ENCODE measurements at places on chromosomes 7 and 10.

GRCh38 chr10:73644015-73644743, 2.9 kb upstream of the MYOZ1 start:
- DNase-seq = peak; percentile 48

- no peak for DNase-seq
Observed at GRCh38 chr10:61397175-61397986, 55.8 kb downstream of the TMEM26 start.

DNA sequence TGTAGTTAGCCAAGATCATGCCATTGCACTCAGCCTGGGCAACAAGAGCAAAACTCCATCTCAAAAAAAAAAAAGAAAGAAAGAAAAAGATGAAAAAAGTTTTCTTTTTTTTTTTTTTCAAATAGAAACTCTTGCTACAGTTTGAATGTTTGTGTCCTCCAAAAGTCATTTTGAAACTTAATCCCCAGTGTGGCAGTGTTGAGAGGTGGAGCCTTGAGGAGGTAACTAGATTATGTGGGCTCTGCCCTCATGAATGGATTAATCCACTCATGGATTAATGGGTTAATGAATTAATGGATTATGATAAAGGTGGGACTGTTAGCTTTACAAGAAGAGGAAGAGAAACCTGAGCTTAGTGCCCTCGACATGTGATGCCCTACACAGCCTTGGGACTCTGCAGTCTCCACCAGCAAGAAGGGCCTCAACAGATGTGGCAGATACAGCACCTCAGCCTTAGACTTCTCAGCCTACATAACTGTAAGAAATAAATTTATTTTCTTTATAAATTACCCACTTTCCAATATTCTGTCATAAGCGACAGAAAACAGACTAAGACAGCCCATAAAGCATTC, 25.1 kb downstream of the CPEB3 start:
- no peak for DNase-seq

DNA sequence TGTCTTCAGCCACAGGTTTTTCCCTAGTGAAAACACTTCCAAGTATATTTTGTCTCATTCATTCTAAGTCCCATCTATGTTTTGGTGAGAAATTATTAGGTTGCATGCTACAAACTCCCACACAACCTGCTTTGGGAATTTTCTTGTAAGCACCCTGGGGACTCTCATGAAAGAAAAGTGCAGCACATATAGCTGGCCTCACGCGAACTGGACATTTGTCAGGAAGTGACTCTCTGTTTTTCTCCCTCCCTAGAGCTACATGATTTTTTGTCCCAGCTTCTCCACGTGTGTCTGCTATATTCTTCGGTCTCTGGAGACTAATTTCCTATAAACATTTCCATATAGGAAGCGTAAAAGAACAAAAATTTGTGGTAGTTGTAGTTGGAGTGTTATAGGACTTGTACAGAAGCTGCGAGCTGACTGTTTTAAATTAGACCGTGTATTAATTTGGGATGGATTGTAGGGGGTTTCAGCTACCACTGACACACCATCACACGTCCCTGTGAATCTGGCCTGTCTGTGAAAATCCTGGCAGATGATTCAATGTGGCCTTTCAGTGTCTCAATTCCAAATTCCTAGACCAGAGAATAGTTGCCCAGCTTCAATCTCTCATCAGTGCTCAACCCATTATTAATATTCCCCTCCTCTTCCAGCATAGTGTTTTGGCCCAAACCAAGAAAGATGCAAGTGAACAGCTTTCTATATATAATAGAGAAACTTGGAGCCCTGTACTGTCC, 40.2 kb downstream of the ARL4A start:
- DNase-seq = no peak

- no peak for DNase-seq
Observed at GRCh38 chr7:114402876-114403635, 11.6 kb upstream of the FOXP2 start.

GRCh38 chr7:1225441-1226185, 7.1 kb upstream of the UNCX start:
- peak; percentile 42 for DNase-seq

DNA sequence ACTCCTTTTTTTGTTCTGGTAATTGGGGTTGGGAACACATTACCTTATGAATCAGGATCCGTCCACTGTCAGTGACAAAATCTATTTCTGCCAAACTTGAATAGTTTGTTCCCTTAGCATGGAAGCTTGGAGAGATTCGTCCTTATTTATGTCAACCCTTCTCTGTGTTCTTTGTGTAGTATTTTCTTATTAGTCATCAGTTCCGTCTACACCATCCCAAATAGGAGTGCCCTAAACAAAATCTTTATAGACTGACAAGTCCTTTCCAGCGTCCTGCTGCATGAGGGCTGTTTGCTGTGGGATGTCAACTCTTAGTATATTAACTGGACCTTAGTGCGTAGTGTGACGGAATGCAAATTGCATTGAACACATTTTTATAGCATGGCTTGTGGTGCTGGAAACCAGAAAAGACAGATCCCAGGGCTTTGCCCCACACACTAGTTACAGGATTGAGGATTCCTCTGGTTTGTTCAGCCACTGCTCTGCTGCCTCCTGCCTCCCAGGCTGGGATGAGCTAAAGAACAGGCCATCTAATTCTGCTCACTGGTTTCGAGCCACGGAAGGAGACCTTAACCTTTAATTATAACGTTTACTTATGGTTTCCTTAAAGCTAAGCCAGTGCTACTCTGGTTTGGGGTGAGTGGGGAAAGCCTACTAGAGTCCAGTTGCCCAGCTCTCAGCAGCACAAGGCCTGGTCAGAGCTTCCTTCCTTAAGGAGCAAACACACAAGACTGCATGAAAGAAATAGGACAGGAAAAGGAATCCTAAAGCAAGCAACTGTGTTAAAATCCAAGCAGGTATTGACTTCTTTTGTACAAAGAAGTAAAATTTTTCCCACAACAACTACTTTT, 194.4 kb downstream of the CCSER2 start:
- DNase-seq = no peak

DNA sequence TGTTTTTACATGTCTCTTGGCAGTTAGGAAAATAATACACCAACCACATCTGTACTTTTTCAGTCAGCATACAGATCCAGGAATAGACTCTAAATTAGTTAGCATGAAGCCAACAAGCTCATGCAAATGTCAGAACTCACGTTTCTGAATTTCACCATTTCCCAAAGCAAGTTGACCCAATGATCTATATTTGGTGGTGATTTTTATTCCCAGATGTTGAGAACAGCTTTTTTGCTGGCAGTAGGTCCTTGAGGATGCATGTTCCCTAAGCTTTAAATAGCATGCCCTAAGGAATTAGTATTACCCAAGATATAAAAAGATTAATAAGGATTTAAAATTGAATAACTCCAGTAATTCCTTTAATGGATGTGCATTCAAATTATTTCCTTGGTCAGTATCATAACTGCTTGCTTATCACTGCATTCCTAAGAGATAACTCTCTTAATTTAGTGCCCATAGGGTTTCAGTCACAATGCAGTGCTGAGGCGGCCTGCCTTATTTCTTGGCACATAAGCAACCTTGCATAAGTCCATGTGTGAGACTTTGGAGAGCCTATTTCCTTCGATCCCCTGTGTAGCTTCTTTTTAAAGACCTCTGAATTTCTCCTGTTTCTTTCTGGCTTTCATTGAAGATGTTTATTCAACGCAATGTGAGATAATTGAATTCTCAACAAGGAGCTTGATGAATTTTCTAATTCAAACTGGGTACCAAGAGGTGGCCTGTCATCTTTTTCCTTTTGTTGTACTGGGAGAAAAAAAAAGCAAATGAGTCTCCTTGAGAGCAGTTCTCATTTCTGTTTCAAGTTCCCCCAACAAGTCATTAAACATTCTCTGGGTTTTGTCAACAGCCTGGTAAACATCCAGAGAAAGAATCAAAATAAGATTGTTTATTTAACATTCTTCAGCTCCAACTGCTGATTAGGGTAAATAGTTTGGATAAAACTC, 135.3 kb upstream of the MEOX2 start:
- no peak for DNase-seq

- no peak for DNase-seq
Observed at GRCh38 chr7:22617166-22617565, 109.8 kb upstream of the IL6 start.

DNA sequence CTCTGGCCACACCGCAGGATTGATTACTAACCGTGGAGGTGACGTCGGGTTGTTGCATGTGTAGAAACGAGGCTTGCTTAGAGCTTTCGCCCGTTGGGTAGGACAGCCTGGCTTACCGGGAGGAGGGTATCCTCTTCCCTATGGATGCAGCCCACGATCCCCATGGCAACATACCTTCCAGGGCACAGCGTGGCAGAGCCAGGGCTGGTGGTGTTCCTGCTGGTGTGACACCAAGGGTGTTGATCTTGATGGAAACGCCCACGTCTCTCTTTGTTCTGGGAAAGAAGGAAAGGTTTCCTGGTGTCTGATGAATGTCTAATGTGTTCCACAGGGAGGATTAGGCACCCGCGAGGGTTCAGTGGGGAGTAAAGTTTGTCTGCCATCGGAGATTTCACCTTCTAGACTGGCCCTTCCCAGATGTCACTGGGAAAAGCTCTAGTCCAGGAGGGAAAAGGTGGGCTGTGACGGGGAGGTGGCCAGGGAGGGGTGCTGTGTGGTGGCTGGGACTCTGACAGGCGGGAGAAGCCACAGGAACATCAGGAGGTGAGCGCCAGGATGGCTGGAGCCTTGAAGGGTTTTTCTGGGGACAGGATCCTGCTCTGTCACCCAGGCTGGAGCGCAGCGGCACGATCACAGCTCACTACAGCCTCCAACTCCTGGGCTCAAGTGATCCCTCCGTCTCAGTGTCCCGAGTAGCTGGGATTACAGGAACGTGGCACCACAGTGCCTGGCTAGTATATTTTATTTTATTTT, 102.1 kb downstream of the CUX1 start:
- no peak for DNase-seq

DNA sequence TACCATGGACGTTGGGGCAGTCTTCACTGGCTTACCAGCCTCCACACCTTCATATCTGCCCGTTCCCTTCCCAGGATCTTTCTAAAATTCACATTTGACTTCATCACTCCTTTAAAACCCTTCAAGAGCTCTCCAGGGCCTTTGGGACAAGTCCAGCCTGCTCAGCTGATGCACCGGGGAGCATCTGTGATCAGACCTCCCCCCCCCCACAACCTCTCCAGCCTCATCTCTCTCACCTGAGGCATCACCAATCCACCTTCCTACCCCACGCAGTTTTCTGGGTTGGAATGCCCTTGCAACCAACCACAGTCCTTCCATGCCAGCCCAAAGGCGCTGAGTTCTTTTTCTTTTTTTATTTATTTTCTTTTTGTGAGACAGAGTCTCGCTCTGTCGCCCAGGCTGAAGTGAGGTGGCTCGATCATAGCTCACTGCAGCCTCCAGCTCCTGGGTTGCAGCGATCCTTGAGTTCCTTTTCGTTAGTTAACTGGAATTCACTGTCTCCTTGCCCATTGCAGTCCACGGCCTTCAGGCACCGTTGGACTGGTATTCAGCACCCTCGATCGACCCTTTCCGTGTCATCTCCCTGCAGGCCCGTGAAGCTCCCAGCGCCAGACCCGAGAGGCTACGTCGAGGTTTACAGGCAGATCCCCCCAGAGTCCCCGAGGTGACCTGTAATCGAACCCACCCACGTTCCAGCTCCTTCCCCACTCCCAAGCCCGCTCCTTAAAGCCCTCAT, 654 bp downstream of the ALKBH4 start:
- no peak for DNase-seq

DNA sequence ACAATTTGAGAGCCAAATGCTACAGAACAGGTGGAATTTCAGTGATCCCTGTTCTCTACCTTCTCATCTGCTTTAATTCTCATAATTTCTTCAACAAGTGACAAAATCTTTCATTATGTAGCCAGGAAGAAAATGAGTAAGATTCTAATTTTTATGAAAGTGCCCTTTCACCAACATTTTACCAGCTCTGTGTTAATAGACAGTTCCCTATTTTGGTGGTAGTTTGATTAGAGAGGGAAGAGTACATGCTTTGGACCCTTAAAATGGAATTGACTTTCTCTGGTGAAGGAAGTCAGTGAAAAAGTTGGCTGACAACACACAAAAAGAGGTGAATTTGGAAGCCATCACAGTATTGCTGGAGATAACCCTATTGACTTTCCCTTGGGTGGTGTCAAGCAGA, 61.7 kb downstream of the CACNB2 start:
- no peak for DNase-seq

Measured in NCI-H1417 (cell line).